Activated CD8-positive, alpha-beta memory T cell treated with anti-CD3 and anti-CD28 coated beads for 4 hours (primary cell): ENCODE measurements at places on chromosomes 6 and 20.

GRCh38 chr6:139713424-139713823, 339.0 kb upstream of the CITED2 start:
- DNase-seq, result no peak

- no peak for DNase-seq
Measured at GRCh38 chr6:105539911-105540310, 137.0 kb upstream of the PREP start.

DNA sequence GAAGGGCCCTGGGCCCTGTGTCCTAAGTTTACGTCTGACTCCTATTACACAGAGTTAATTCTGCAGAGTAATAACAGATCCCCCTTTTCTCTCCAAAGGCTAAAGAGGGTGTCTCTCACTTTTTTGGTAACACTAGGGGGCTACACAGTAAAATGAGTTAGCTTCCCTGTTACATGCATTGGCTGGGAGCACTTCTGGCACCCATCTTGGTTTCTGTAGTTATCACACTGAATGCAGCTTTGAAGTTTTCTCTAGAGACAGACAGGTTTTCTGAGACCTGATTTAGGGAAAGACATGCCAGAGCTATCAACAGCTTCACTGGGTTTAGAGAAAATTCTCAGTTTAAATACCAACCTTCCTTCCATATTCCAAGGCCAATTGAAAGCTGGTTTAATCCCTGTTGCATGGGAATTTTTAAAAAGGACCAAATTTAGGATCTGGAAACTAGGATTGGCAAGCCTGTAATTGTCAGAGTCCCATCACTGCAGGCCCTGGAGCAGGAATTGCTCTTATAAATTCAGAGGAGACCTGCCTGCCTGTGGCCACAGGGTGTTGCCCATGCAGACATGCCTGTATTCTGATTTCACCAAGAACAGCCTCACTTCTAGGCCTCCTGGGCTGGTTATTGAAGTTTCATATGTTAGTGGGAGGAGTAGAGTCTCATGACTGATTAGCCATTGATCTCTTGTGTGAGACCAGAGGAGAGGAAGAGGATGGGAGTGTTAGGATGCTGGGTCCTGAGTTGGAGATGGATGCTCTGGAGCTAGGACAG, 29.4 kb downstream of the RNF8 start:
- no peak for DNase-seq

DNA sequence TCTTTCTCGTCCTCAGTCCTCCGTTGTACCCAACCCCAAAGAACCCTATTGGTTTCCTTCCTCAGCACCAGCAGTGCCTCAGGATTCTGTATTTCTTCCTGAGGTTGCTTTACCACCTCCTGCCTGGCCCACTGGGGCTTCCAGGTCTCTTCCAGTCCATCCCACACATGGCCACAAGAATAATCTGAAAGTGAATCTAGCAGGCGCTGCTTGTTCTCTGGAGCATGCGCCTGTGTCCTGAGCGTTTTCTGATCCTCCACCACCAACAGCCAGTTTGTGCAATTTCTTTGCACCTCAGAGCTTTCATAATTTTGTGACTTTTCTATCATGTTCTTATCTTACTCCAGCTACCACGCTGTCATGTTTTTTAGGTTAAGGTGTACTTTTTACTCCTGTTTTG, 11.6 kb upstream of the HSP90AB1 start:
- DNase-seq, result no peak

GRCh38 chr6:41757271-41757670, 10.1 kb upstream of the PGC start:
- no peak for DNase-seq

DNA sequence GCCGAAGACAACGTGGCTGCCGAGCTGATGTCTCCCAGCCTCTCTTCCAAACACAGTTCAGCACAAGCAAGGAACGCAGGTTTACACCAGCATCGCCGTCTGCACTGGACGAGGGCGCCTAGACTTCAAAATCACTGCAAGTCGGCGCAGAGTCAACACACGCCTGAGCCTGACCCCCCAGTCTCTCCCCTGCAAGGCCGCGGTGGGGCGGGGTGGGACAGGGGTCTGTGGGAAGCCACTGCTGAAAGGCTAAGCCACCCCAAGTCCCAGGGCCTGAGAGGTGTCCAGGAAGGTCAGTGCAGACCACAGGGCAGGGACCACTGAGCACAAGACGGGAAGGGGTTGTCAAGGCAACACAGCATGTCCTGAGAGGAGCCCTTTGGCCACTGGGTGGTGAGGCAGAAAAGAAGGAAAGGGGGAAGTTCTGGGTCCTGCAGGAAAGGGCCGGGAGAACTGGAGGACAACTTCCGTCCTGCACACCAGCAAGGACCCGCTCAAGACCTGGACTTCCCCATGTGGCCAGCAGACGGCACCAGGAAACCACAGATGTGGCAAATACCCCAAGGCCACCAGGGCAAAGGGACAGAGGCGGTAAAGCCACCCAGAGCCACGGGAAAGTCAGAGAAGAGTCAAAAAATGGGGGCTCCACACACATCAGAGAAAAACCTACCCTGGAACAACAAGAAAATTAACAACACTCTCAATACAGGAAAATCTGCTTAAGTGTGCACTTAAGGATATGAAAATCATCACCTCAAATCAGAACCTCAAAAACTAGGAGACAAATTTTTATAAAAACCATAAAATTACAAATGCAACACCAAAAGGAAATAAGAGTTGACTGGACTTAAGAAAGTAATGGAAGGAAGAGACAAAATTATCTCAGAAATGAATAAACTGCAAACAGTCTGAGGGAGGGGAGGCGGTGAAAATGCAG, 84.8 kb downstream of the TAF4 start:
- no peak for DNase-seq

DNA sequence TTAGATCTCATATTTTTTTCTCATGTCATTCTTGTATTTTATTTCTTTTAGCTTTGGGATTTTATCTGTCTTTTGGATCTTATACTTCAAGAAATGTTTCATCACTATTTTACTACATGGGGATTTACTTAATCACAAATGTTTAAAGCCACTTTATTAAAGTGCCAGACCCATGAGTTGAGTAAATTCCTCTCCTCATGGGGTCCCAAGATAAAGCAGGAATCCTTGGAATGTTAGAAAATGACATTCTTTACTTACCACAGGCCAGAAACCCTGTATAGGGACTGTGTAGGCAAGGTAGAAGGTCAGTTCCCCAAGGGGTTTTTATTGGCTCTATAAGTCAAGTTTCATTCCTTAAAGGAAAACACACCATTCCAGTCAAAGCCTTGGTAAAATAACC, 28.4 kb upstream of the OR2J2 start:
- no peak for DNase-seq

- no peak for DNase-seq
Measured at GRCh38 chr6:138428944-138429598, 25.0 kb downstream of the HEBP2 start.

DNA sequence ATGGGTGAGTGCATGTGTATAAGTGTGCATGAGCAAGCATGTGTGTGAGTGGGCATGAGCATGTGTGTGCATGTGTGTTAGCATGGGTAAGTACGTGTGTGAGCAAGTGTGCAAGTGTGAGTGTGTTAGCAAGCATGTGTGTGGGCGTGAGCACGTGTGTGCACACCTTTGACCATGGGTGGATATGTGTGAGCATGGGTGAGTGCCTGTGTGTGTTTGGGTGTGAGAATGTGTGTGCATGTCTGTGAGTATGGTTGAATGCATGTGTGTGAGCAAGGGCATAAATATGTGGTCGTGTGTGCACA, 84.6 kb downstream of the DLL1 start:
- DNase-seq, result no peak

GRCh38 chr6:8113131-8113654, 10.8 kb upstream of the EEF1E1 start:
- DNase-seq, result no peak

GRCh38 chr20:51871943-51872342, 69.6 kb upstream of the SALL4 start:
- DNase-seq, result no peak

GRCh38 chr20:2252419-2252997, 43.3 kb upstream of the TGM3 start:
- DNase-seq, result no peak

GRCh38 chr6:117906507-117906957, 532 bp upstream of the SLC35F1 start:
- no peak for DNase-seq

DNA sequence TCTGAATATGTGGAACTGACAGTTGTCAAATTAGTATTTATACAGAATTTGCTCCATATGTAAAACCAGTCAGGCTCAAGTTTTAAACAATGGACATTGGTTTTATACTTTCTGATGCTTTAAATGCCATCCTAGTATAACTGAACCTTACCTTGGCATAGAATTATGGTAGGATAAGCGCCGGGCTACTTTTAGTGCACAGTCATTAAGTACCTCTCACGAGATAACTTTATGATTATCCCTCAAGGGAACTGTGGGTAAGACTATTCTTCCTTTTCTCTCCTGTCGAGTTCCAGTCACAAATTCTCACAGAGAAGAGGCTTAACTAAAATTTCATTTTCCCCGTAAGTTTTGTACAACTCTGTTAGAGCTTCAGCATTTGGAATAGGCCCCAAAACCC, 110.6 kb upstream of the PTPRK start:
- no peak for DNase-seq

- DNase-seq, result no peak
Measured at GRCh38 chr6:169082817-169083507, 170.7 kb downstream of the THBS2 start.

- no peak for DNase-seq
Measured at GRCh38 chr6:81465859-81466258, 286.6 kb downstream of the TENT5A start.

- no peak for DNase-seq
Measured at GRCh38 chr6:34553750-34554149, 2.4 kb downstream of the SPDEF start.

- no peak for DNase-seq
Measured at GRCh38 chr6:35594503-35595186, 81.9 kb upstream of the TULP1 start.

DNA sequence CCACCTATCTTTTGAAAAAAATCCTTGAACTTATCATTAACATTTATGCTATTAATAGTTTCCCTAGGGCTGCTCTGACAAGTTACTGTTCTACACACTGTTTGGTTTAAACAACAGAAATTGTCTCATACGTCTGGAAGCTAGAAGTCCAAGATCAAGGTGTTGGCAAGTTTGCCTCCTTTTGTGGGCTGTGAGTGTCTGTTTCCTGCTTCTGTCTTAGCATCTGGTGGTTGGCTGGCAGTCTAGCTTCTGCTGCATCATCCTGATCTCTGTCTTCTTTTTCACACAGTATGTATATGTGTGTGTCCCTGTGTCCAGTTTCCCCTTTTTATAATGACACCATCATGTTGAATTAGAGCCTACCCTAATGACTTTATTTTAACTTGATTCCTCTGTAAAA, 154.8 kb downstream of the RPS12 start:
- no peak for DNase-seq

DNA sequence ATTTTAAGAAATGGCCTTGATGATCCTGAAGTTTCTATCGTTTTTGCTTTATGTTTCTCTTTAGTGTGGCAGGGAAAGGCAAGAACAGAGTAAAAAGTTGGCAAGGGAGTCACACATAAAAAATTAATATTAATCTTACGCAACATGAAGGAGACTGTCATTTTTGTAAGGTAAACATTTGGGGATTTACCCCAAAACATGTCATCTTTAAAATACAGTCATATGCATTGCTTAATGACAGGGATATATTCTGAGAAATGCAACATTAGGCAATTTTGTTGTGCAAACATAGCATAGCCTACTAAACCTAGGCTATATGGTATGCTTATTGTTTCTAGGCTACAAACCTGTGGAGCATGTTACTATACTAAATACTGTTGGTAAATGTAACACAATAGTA, 5.4 kb downstream of the RBL1 start:
- DNase-seq, result no peak

DNA sequence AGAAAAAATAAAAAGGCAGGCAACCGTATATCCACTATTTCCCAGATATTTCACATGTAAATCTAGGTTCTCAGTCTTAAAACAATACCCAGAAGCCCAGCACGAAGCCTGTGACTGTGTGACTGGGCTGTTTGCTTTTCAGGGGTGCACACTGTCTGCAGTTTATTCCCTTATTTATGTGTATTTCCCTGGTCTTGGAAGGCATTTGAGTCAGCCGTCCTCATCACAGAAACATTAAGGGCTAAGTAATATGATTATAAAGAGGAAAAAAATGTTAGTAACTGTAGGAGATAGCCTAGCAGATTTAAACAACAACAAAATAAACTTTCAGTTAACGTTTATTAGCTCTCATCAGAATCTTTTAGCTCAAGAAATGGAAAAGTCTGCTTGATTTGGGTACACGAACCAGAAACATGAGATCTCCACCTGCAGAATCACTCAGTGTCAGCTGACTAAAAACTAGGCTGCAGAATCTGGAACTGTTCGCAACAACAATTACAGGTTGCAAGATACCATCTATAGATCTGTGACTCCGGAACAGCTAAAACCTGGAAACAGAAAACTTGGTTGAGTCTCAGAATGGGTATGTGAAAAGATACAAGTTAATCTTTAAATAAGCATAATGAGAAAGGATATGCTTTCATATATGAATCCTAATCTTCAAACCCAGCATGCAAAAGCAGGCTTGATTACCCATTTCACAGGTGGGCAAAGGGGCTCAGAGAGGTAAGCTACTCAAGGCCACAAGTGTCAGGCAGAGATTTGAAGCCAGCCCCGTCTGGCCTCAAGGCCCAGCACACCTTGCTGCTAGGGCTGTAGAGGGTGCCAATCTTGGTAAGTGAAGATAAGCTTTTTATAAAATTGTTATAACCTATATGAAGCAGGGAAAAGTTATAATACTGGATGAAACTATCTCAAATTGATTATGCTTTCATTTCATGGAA, 21.1 kb downstream of the GCLC start:
- DNase-seq, result no peak

DNA sequence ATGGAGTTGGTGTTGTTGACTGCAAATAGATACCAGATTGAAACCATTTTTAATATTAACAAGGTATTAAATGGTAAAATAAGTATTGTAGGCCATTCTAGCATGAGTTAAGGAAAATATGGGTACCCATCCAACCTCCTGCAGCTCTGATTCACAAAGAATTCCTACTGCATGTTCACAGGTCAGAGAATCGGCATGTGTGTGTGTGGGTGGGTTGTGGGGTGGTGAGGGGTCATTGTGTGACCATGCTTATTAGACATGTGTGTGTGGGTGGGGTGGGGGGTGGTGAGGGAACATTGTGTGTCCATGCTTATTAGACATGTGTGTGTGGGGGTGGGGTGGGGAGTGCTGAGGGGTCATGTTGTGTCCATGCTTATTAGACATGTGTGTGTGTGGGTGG, 3.2 kb downstream of the IYD start:
- DNase-seq, result no peak

DNA sequence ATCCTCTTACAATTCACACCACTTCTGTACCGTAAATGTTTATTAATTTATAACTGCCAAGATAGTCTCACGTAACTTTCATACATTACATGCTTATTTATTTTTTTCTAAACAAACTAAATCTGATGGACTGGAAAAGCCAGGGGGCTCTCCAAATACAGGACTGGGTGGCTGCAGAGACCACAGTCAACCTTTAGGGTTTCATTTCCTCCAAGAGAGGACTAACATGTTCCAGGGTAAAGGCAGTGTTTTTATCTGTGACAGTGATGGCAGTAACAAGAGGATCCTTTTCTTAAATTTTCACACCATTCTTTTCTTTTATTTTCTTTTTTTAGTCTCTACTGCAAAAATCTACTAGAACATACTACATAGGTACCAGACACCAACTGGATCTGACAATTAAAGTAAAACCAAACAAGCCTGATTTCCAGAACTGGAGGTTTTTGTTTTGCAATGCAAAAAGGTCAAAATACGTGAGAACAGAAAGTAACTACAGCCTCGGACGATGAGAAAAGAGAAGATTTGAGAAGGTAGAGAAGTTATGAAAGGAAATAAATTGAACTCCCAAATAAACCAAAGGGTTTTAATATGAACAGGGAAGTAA, 1.2 kb downstream of the LMBRD1 start:
- DNase-seq, result no peak

- DNase-seq, result no peak
Measured at GRCh38 chr6:165858586-165858985, 195.5 kb upstream of the PDE10A start.
